ENCODE measurements at places on chromosomes 12 and 14. TPM values are rescaled to one million over a fixed set of nuclear protein-coding genes. Genes with fewer than 3 reads are reported as not detected.

DNA sequence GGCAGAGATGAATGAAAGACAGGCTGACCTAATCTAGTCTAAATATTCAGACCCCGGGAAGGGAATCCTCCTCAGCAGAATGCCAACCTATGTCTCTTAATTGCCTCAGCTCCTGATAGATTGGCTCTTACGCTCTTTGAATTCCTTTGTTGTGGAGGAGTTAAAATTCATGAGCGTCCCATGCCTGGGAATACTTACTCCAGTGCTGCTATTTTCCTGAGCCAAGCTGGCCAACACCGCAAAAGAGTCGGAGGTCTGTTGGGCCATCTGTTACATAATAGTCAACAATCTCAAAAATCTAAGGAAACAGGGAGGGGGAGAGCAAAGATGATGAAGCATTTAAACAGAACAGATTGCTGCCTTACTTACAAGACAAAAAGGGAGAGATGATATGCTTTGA lies 182.8 kb downstream of the ASCL1 start:
- DNase-seq, result no peak

DNA sequence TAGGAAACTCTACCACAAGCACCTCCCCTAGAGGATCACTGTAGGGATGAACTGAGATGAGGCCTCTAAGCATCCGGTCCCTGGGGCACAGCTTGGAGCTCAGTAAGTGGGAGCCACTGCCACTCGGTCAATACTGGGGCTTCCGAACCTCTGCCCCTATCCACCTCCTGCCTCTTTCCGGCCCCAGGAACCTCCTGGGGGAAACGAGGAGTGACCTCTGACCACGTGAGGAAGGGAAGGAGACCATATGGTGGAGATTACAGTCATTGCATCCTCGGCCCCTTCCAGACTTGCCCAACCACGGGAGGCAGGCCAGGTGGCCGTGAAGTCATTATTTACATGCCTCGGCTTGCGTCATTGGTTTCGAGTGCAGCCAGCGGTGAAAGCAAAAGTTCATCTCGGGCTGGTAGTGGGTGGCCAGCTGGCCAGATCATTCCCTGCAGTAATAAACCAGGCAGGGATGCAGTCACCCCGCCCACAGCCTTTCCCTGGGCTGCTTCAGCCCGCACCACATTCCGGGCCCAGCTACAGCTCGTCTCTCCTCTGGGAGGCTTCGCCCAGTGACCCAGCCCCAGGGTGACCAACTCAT lies 65.4 kb downstream of the C14orf132 start:
- DNase-seq, result peak; percentile 100

GRCh38 chr12:52952076-52952801 lies 3.3 kb downstream of the KRT18 start:
- DNase-seq, result no peak

DNA sequence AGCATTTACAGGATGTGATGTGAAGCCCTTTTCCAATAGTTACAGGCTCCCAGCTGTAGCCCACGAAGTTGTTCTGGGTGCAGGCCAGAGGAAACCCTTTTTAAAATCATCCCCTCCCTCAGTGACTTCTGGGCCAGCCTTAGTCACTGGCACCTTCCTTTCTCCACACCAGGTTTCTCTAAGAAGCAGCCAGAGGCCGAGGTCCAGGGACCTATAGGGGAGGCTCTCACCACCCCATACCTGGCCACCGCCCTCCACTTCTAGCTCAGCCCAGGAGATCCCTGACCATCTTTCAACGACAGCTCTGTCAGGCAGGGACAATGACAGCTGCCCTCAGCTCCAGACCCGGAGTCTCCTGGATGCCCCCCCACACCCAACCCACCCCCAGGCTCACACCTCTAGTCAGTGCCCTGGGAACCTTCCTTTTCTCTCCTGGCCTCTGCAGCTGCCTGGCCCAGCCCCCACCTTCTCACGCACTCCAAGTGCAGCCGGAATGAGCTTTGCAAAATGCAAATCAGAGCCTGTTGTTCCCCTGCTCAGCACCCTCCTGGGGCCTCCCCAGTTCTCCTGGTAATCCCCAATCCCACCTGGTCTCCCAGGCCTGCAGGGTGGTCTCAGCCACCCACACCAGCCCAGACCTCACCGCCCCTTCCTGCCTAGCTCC lies 46.7 kb downstream of the TESC start:
- DNase-seq, result no peak

- DNase-seq, result peak; percentile 87
Observed at GRCh38 chr12:64029013-64029857, 184.7 kb downstream of the SRGAP1 start.

DNA sequence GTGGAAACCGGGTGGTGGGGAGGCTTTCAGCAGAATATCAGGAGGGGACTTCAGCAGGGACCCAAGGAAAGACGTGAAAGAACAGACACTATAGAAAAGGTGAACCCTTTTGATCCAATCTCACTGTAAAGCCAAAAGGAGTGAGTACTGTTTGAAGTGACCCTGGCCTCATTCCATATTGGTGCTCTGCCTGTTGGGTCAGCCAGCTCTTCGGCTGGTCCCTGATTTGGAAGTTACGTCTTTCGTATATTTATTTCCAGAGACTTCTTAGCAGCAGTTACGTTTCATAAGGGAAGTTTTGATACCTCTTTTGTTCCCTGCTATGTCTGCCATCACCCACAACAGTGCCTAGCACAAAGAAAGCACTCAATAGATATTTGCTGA lies 21.9 kb downstream of the WNT5B start:
- no peak for DNase-seq

Gene CISTR
- not detected for polyA plus RNA-seq

Gene GPR84
- not detected for polyA plus RNA-seq

Gene CLECL1
- polyA plus RNA-seq, result not detected

Gene VRTN
- not detected for polyA plus RNA-seq

Data from GM23248 (cell line).